LHCN-M2 (cell line): ENCODE measurements at places on chromosomes 2 and 18. TPM values are rescaled to one million over a fixed set of nuclear protein-coding genes. Genes with fewer than 3 reads are reported as not detected.

Gene HOXD12
- not detected in 2 replicates for total RNA-seq

Gene TLX2
- total RNA-seq: 0.46 and 1.1 TPM in 2 replicates

Gene SERPINB11
- total RNA-seq: not detected in 2 replicates

Gene FEV
- total RNA-seq: not detected in 2 replicates

Gene TET3
- total RNA-seq: 2.9 and 3.7 TPM in 2 replicates

DNA sequence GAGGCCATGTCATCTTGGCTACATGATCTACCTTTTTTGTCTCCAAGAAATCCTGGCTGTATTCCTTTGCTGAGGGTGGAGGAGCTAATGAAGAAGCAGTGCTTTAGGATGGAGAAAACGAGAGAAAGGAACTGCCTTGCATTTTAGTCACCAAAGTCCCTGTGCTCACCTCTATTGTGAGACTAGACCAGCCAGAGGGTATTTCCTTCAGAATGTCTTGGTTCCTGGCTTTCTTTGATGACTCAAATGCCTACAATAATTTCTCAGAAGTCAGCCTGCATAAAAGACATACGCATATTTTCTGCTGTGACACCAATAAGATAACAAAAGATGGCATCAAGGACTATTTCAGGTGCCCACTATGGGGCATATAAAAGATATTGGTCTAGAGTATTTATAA lies 10.8 kb downstream of the SF3B6 start:
- no peak for DNase-seq

DNA sequence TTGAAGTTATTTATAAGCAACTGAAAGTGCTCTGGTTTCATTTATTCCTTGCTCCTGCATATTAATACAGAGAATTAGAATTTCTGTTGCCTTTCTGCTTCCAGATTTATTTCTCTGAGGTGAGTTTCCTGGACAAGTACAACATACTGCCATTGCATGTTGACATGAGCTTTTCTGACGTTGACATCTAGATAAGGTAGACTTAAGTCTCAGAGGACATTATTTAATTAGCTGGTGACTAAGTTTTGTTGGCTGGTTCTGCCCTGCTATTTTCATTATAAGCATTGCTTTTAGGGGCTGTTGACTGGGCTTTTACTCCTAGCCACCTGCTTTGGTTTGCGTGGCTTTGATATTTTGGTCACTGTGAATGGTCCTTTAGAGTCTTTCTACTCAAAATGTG lies 282.9 kb upstream of the SPRED2 start:
- no peak for DNase-seq

- DNase-seq: no peak
Observed at GRCh38 chr2:89845532-89845931, 1154.1 kb downstream of the RPIA start.

DNA sequence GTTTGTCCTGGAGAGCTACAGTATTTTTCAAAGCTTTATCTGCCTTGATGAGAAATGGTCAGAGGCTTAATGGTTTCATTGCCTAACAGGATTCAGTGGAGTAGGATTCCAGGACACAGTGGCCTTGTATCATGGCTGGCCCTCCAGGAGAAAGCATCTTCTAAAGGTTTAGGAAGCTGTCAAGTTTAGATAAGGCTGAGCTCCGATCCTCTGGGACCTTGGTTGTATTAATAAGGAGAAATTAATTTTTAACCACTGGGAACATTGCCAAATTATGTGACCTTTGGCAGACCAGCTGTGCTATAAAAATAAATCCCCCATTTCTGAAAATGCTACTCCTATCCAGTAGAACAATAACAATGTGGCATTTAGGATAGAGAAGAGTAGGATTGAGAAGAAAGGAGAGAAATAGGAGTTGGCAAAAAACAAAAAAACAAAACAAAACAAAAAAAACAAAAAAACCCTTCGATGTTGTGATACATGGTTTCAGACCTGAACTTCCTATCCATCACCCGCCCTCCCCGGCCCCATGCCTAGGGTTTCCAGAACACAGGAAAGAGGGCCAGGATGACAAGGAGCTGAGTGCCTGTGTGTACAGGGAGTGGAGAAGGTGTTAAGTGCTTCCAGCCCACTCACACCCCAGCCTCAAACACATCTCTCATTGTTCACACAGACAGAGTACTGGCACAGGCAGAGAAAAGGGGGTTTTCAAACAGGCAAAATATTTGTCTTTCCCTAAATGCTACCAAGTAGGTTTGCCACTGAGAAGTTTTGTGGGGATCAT lies 6.3 kb downstream of the NRP2 start:
- no peak for DNase-seq

GRCh38 chr2:138365581-138365980 lies 136.0 kb upstream of the SPOPL start:
- no peak for DNase-seq

DNA sequence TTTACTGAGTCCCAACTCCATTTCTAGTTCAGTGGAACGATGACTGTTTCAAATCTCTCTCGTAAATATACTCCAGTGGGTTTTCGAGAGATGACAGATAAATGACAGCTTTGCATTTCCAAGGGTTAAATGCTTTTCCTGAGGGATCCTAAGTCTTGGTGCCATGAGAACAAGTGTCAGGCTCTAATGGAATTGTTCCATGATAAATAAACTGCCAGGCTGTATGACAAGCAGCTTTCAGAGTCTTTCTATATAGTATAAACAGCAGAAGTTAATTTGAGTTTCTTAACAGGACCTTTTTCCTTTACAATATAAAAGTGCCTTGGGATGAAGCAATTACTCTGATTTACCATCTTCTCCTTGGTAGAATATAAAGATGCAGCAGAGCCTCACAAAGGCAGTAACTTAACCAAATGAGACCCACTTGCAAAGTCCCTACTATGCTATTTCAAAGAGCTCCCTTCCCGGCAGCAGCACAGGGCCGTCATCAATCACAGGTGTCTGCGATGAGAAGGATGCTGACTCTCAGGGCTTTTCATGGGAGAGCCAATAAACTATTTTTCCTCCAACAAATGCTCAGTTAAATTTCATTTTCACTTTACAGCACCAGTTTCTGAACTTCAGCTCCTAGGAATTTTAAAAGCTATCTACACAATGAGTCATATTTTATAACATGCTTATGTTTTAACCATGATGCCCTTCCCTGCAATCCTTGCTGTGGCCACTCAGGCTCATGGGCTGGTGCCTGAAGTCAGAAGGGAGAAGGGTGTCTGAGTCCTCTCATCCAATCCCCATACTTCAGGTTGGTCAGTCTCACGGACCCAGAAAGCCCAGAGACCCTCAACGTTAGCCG lies 123.8 kb downstream of the AFF3 start:
- DNase-seq: peak; percentile 3

- no peak for DNase-seq
Observed at GRCh38 chr2:211435331-211435730, 878.9 kb downstream of the CPS1 start.
